Non-pigmented ciliary epithelial cell (primary cell): ENCODE measurements at places on chromosomes 13 and 19.

DNA sequence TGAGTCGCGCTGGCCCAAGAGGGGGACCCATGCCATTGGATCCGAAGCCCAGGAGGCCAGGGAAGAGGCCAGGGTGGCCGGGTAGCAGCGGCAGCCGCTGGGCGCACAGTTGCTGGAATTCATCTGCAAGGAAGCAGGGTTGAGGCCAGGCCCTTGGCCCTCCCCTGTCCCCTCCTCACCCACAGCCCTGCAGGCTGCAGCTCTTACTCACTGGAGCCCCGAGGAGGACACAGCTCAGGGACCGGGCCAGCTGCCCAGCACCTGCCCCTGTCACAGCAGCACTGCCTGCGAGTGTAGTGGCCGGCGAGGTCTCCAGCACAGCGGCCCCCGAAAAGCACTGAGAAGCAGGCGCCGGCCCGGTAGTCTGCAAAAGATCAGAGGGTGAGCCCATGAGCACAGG lies 11.2 kb downstream of the FBN3 start:
- DNase-seq, result no peak

GRCh38 chr19:30083125-30083681 lies 141.2 kb downstream of the URI1 start:
- no peak for DNase-seq

DNA sequence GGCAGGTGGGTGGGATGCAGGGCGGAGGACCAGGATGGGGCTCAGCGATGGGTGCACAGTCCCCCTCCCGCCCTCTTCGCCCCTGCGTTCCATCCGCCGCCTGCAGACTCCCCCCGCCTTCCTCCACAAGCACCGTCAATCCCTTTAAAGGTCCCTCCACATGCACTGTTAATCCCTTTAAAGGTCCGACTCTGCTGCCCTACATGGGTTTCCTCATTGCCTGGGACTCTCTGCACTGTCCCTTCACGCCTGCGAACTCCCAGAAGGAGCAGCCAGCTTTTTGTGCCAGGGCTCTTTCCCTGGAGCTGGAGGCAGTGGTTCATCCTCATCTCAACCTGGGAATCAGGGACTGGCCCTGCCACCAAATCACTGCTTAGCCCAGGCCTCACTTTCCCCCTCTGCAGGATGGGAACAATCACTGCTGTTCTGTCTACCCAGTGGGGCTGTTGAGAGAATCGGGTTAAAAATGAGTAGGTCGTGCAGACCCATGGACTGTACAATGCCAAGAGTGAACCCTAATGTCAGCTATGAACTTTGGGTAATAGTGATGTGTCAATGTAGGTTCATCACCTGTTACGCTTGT lies 20.4 kb downstream of the ZNF574 start:
- no peak for DNase-seq

DNA sequence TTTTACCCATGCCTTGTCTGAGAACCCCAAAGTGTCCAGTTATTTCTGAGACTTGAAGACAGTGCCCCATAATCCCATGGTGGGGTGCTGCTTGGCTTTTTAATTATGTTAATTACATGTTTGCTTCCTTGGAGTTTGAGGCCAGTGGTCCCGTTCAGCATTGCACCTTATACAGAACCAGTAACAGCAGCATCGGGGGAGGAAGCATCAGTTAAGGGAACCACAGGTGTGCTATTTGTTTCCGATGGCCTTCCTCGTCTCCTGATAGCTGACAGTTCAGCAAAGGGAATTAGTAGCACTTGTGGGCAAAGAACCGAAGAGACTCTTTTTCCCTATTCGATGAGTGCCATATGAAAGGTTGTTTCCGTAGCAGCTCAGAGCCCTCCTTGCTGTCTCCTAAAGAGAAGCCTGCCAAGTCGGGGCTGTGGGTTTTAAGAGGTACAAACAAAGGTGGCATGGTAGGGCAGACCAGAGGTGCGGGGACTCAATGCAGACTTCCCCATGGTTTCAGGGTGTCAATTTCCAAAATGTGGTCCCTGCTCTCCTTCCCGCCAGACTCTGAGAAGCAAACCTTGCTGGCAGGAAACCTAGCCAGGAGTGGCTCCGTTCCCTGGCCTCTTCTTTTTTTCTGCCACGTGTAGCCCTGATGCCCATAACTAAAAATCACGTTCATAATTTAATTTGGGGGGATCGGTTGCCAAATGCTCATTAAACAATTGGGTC lies 225.2 kb upstream of the TSHZ3 start:
- no peak for DNase-seq

DNA sequence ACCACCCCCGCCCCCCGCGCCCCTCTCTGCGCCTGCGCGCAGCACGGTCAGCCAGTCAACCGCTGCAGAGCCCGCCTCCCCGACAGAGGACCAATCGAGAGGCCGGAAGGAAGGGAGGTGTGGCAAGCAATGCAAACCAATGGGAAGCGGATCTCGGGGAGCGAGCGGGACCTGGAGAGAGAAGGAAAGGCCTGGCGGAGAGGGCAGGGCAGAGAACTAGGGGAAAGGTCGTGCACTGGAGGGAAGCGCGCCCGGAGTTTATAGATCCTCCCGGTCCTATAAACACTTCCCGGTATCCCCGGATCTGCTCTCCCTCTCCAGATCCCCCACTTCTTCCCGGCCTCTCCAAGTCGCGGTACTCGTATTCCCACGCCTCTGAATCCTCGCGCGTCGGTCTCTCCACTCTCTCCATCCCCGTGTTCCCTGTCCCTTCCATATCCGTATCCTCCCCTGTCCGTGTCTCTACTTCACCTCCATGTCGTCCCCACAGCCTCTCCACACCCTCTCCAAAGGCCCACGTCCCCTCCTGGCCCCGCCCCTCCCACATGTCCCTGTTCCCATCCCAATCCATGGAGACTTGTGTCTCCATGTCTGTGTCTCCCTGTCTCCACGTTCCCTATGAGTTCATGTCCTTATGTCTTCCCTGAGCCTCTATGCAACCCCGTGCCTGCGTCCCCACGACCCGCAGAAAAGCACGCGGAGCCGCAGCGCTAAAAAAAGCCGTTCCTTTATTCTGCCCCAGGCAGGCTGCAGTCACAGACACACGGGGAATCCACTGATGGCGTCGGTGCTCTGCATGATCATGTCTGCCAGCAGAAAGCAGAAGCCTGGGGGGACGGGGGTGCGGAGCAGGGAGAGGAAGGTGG lies 434 bp upstream of the ETFB start:
- DNase-seq, result peak; percentile 92

DNA sequence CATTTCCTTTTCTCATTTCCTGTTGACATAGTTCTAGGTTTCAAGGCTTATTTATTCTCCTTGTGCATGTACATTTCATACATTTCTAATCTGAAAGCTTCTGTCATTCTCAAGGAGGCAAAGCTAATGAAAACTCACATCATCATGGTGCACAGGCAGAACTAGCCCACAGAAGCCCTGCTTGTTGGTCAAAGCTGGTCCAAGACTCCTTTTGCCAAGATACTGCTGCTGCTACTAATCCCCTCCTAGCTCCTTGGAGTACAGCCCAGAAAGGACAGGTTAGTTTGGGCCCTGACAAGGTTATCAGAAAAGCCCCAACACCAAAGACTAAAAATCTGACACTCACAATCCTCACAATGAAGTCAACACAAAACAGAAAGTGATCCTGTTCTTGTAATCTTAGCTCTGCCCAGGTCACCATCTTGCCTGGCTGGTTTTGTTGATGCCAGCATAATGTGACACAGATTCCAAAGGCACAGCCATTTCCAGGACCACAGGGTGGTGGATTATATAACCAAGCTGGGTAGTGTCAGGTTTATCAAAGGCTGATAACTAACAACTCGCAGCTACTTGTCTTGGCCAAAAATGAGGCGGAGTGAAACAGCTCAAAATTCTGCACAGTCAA lies 417.4 kb downstream of the NDFIP2 start:
- no peak for DNase-seq

- no peak for DNase-seq
Observed at GRCh38 chr13:49935171-49936074, 717 bp downstream of the SPRYD7 start.

DNA sequence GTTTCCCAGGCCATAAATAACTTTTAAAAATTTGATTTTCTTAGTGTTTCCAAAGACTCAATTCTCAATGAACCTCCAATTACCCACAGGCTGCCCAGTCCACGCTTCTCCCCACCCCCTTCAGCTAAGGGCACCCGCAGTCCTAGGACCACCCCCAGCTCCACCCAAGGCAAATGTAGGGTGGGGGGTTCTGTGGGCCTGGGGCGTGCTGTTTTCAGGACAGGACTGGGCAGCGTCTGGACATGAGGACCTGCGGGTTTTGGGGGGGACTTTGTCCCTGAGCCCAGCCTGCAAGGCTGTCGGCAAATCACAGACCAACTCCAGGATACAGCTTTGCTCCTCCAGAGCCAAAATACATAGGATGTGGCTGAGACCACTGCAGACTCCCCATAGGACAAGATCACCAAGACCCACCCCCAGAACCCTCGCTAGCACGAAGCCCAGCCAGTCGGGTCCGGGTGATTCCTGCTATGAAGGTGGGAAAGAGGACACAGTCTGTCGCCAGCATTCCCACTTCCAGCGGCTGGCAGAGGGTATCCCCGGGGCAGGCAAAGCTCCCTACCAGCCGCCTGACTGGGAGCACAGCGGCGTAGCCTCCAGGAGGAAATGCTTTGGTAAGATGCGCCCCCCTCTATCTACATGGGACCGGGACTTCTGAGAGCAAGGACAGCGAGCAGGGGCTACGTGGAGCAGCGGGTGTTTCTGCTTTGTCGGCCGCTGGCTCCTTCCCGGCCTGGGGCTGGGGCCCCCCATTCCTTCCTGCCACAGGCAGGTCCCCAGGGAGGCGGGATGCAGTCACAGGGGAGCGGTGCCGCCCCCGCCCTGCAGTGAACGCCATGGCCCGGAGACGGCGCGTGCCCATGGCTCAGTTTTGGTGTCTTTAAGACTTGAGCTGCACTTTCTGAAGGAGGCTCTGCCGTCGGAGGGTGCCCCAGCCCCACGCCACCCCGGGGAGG lies 1.6 kb upstream of the TIMM13 start:
- no peak for DNase-seq

DNA sequence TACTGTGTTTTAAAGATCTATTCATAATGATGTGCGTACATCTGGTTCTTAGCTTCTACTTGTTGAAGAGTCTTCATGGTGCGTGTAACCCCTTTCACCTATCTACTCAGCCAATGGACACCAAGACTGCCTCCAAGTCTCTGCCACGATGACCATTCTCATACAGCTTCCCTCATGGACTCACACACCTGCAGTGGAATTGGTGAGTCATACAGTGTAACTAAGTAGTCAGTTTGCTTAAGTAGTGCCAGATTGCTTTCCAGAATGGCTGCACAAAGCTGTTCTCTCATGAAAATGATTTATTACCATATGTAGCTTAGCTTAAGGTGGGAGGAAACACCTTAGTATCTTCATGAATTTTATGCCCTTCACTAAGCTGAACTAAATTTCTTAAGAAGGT lies 112.3 kb downstream of the AKAP11 start:
- no peak for DNase-seq

DNA sequence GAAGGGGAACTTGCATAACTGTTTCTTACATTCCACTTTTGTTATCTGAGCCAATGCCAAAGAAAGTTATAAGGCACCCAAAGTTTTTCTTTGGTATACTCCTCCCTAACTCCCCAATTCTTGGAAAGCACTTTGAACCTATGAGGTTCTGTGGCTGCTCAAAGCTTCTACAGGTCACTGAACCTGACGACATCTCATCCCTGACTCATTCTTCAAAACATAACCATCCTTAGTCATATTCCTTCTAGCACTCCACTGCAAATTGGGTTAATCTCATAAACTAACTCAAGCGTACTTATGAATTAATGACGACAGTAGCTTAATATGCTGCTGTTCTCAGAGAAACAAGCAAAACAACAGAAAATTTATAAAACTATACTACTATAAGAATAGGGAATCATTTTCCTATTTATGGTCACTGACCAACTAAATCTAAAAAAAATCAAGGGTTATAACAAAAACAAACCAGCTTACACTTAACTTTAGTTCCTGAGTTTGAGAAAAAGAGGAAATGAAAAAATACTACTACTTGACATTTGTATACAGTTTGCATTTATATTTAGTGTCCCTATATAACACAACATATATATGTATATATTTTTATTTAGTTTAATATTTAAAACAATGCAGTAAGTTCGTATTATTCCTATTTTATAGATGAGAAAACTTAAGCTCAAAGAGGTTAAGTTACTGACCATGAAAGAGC lies 69.1 kb downstream of the CAB39L start:
- DNase-seq, result peak; percentile 89

GRCh38 chr13:46679369-46680120 lies 117.4 kb downstream of the ESD start:
- DNase-seq, result no peak

- no peak for DNase-seq
Observed at GRCh38 chr13:36282821-36283432, 14.7 kb downstream of the CCDC169 start.

GRCh38 chr13:113488283-113488682 lies 2.2 kb downstream of the DCUN1D2 start:
- no peak for DNase-seq

DNA sequence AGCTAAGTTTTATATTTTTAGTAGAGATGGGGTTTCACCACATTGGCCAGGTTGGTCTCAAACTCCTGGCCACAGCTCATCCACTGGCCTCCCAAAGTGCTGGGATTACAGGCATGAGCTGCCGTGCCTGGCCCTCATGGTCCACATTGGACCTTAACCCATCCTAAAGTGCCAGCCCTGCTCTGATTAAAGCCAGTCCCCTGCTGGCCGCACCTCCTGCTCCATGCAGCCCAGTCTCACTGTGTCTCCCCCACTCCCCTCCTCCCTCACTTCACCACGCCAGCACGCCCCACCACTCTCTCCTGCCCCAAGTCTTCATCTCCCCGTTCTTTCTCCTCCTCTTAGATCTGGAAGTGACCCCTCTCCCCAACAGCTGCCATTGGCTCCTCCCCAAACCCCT lies 16.7 kb upstream of the SDHAF1 start:
- no peak for DNase-seq

DNA sequence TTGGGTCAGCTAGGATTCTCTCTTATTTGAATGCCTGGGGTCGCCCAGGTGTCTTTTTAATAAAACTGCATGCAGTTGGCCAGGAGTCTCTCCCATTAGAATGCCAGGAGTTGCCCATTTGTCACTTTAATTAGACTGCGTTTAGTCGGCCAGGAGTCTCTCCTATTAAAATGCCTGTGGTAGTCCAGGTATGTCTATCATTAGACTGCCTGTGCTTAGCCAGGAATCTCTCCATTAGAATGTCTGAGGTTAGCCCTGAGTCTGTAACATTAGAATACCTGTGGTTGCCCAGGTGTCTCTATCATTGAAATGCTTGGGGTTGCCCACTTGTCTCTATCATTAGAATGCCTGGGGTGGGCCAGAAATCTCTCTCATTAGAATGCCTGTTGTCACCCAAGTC lies 1470.9 kb downstream of the UQCRFS1 start:
- DNase-seq, result no peak

DNA sequence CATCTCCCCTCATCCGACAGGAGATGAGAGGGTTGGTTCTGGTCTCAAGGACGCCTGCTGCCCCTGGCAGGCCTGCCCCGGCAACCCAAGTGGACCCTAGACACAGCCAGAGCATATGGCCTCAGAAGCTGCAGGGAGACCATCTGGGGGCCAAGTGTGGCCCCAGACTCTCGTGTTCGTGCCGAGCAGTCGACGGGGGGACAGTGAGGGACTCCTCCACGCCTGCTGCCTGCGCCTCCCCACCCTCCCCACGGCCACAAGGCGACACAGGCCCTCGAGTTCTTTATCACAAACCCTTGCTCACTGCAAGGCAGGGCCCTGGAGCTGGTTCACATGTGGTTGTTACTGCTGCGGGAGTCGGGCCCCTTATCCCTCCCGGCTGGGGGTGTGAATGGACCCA lies 9.3 kb downstream of the CAPS start:
- DNase-seq, result no peak
